Keratinocyte (primary cell): ENCODE measurements at places on chromosomes 5 and 9.

GRCh38 chr5:76870046-76870445 lies 20.2 kb downstream of the S100Z start:
- no peak for DNase-seq

DNA sequence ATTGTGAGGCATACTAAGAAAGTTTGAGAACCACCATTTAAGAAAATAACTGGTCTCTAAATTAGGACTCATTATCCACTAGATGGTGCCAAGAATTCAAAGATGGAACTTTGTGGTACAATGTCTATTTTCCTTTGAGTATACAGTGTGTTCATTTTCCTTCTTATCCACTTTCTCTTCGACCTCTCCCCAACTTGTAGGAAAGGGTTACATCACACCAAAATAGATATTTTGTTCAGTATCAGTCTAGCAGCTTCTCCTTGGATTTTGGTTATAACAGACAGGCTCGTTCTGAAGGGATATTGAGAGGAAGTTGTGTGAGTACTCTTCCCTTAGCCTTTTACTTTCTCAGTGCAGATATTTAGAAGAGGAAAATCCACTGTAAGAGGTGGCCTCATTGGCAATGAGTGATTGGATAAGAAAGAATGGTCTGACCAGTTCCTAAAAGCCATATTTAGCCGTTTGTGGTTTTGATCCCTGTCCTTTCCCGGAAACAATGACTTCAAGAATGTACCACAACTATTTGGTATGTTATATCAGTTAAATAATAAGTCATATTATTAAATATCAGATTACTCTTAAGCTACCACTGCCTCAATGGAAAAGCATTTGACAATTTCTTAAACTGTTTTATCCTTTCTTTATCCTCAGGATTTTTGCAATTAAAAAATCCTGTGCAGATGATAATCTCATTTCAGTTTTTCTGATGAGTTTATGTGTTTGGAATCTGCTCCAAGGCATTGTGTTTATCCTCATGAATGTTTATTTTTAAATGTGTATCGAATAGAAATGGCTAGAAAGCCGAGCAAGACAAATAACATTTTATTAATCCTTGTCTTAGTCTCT lies 69.0 kb upstream of the GRAMD2B start:
- DNase-seq, result peak; percentile 23

- no peak for DNase-seq
These were observed 352.3 kb downstream of the PTPRD start for GRCh38 chr9:10260501-10260900.

GRCh38 chr9:86669422-86669821 lies 277.9 kb downstream of the GAS1 start:
- no peak for DNase-seq

DNA sequence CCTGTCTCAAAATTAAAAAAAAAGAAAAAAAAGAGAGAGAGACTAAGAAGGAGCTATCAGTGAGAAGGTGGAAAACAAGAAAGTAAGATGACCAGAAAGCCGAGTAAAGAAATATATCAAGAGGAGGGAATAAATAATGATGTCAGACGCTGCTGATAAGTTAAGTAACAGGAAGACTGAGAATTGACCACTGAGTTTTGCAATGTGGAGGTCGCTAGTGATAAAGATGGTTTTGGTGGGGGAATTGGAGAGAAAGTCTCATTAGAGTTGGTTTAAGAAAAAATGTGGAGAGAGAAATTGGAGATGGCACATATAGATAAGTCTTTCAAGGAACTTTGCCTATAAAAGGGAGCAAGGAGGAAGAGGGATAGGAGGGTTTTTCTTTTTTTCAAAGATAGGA lies 91.9 kb downstream of the RAD23B start:
- no peak for DNase-seq

DNA sequence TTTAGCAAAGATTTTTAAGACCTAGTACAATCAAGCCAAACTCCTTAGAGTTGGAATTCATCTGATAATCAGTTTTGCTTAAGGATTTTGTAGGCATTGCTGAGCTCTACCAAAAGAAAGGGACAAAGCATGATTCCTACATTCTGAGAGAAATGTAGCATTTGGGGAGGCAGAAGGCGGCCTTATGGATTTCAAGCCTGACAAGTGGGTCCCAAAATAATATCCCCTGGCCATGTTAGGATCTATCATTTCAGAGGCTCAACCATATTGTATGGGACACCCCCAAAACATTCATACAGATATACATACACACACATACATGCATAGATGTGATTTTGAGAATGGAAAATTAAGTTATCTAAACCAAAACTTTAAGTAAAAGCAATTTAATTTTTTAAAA lies 257.8 kb upstream of the VLDLR start:
- DNase-seq, result no peak

GRCh38 chr5:9431496-9432258 lies 114.2 kb downstream of the SEMA5A start:
- no peak for DNase-seq

GRCh38 chr9:115300874-115301273 lies 182.9 kb upstream of the TNC start:
- DNase-seq, result no peak

DNA sequence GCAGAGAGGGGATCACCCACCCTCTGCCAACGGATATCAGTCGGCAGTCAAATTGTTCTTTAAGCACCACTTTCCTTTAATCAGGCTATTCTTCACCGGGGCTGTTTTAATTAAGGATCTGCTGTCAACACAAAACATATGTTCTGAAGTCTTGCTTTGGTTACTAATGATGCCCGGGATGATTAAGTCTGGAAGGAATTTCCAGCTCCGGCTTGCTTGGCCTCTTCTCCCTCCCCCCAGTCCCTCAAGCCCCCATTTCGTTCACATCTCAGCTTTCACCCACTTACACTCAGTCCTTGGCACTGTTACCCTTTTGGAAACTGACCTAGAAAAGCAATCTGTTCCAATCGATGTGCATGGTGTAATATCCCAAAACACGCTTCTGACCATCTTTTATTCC lies 74.7 kb downstream of the MSX2 start:
- no peak for DNase-seq

DNA sequence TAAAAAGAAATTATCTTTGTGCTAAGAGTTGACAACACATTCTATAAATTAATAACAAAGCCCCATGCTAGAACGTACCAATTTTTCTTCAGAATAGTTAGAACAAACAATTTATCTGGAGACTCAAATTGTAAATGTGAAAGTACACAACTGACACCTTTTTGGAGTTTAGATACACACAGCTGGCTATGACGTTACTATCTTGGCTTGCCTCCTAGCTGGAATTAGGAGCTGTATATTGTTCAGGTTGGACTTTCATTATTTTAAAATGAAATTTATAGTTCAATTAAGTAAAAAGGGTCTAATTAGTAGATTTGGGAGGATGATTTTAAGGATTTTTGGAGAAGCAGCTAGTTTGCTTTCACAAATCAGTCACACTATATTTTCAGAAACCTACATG lies 393.9 kb upstream of the RIOK2 start:
- DNase-seq, result no peak

GRCh38 chr5:124544366-124545055 lies 201.9 kb downstream of the ZNF608 start:
- DNase-seq, result no peak

GRCh38 chr9:137027369-137028262 lies at the start of gene ABCA2:
Gene ABCA2, minus strand, starts transcription at chr9:137028237. Its CDS starts 97 bp downstream, at chr9:137028140.
- no peak for DNase-seq

- DNase-seq, result no peak
These were observed 19.2 kb downstream of the WNK2 start for GRCh38 chr9:93203026-93203717.

DNA sequence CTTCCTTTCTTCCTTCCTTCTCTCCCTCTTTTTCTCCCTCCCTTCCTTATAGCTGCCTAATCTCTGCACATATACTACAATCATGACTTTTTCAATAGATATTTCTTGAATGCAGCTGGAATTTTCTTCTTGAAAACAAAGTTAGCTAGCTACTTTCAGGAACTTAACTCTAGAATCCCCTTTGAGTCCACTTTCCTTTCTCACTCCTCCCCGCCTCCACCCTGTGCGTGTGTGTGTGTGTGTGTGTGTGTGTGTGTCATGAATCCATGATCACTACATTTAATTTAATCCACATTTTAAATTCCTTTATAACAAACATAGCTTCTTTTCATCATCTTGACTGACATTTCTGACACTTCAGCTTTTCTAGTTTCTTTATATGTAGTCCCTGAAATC lies 167.5 kb upstream of the KLF9 start:
- DNase-seq, result no peak

GRCh38 chr9:109466623-109467590 lies 31.2 kb downstream of the PTPN3 start:
- DNase-seq, result no peak

DNA sequence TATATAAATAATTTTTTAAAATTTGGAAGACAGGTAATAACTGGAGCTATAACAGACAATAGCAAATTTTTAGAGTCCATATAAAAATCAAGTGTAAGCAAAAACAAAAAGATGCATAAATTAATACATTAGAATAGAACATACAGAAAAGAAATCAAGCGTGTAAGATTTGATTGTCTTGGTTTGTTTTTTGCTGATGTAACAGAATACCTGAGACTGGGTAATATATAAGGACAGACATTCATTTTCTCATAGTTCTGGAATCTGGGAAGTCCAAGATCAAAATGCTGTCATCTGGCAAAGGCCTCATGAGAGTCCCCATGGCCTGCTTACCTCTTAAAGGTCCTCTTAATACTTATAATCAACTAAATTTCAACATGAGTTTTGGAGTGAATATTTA lies 1010.1 kb downstream of the CDH18 start:
- no peak for DNase-seq

DNA sequence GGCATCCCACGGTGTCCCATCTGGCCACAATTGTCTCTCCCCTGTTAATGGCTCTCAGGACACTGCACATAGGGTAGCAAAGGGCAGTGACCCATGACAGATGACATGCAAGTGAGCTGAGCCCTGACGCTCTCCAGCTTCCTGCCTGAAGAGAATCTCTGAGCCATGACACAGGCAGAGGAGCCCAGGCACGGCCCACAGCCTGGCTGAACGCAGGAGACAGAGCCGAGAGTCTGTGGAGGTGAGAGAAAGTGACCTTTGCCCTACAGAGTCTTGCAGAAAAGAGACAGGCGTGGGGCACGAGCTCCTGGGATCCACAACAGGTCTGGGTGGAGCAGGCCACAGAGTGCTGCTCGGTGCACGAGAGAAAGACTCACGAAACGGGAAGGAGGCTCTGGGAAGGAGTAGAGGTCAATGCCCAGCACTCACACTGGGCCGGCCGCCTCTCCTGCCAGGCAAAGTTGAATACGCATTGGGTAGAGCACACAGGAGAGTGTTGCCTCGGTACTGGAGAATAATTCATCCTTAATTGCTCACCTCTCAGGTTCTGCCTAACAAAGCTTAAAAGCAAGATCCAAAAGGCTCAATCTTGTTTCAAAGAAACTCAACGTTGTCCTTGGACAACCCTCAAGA lies 90.3 kb downstream of the MRPL36 start:
- no peak for DNase-seq

DNA sequence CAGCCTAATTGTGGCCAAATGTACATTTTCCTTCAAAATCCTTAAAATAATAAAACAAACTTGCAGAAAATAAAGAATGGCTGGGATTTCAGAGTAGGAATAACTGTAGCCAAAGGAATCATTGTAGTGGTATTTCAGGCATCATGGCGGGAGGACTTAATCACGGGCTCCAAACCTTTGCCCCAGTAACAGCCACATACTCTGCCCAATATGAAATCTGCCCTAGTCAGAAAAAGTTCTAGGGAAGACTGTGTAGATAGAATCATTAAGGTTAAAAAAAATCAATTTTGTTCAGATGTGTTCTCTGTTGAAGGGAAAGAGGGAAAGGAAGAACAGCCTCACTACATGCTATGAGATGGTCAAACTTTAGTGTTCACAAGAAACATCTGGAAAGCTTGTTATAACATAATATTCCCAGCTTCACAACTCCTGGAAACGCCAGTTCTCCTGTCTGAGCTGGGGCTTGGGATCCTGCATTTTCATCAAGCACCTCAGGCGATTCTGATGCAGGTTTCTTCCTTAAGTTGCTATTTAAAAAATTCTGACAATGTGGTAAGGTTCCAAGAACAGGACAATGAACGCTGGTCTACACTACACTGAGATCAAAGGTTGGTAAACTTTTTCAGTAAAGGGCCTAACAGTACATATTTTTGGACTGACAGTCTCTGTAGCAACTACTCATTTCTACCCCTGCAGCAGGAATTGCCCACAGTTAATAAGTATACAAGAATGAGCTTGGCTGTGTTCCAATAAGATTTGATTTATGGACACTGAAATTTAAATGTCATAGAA lies 87.9 kb downstream of the CEMIP2 start:
- DNase-seq, result no peak

DNA sequence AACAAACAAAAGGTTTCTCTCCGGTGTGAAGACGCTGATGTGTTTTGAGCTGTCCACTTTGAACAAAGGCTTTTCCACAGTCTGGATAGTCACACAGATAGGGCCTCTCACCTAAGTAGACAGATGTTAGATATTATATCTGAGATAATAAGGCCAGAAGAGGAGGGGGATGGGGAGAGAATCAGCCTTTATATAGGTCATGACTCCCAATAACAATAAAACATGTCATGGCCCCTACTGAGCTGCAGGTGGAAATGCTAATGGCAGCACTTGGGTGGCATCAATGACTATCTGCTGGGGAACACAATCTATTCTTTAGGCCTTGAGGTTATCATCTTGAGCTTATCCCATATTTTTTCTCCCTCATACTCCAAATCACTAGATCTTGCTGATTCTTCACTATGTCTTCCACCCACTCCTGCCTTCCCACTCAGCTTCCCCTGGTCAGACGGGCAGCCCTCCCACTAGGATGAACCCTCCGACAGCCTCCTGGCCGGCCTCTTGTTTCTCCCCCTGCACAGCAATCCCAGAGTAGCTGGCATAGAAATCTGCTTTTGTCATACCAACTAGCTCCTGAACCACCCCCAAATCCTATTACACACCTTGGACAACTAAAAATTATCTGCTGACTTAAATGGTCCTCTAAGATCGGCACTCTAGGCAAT lies 11.5 kb upstream of the SLC35D2 start:
- DNase-seq, result no peak

DNA sequence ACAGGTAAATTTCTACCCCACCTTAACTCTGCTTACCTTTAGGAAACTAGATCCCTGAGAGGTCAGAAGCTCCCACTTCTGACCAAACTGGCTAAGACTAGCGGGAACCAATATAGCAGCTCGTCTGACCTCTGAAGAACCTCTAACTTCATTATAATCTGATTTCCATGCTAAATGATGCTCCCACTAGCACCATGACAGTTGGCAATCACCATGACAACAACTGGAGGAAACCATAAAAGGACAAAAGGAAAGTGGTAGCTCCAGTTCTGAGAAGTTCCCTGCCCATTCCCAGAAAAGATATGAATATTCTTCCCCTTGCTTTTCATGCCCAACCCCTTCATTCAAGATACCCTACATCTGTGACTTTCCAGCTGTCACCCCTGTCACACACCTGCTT lies 483.3 kb downstream of the CTNND2 start:
- no peak for DNase-seq

GRCh38 chr9:2377117-2377516 lies 244.5 kb upstream of the VLDLR start:
- DNase-seq, result no peak

- no peak for DNase-seq
These were observed 44.0 kb downstream of the NNT start for GRCh38 chr5:43646992-43647391.

- DNase-seq, result peak; percentile 19
These were observed 32.5 kb downstream of the FAM240B start for GRCh38 chr9:38687389-38687842.

- no peak for DNase-seq
These were observed 20.1 kb downstream of the CXXC5 start for GRCh38 chr5:139668064-139668880.

GRCh38 chr5:74205767-74206578 lies 434.6 kb downstream of the ENC1 start:
- DNase-seq, result no peak
